ENCODE measurements at places on chromosomes 11 and 22.

DNA sequence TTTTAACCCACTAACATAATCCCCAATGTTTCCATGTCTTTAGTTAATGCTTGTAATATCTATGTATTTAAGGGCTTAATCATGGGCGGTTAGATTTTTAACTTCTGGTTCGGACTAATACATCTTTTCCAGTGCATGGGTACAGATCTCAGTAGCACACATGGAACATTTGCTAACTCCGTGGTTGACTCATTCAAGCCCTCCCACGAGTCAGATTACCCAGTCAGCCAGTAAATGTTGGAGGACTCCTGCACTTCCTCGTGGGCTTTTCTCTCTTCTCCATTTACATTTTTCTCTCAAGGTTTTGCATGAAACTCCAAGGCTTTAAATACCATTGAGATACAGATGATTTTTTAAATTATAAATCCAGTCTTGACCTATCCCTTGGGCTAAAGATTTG lies 313.9 kb downstream of the ST3GAL4 start:
- no peak for DNase-seq

DNA sequence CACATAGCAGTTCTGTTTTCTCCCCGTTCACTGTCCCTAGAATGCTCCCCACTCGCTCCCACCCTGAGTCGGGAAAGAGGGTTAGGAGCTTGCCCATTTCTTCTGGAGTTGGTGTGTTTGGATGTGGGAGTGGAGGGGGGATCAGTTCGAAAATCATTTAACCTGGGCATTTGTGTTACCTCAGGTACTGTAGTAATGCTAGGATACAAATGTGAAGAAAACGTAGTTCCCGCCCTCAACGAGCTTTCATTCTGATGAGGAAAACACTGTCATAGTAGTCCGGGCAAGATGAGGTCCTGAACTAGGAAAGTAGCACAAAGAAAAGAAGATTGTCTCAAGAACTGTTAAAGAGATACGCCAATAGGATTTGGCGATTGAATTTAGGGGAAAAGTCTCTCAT lies 539 bp downstream of the SDHD start:
- DNase-seq, result no peak

- no peak for DNase-seq
Measured at GRCh38 chr11:80838153-80838552, 1397.3 kb upstream of the TENM4 start.

DNA sequence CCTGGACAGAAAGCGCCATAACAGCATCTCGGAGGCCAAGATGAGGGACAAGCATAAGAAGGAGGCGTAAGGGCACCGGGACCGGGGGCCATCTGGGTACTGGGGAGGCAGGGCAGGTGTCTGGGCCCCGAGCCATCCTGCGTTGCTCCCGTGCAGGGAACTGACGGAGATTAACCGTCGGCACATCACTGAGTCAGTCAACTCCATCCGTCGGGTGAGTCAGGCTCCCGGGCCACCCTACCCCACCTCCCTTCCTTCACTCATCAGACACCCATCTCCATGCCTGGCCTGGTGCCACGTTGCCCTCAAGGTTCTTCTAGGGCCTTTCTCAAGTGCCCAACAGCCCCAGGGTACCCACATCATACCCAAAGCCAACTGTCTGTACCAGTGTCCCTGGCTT lies 15.0 kb downstream of the PLCB3 start:
- no peak for DNase-seq

GRCh38 chr11:128417607-128418324 lies 169.6 kb downstream of the ETS1 start:
- no peak for DNase-seq

DNA sequence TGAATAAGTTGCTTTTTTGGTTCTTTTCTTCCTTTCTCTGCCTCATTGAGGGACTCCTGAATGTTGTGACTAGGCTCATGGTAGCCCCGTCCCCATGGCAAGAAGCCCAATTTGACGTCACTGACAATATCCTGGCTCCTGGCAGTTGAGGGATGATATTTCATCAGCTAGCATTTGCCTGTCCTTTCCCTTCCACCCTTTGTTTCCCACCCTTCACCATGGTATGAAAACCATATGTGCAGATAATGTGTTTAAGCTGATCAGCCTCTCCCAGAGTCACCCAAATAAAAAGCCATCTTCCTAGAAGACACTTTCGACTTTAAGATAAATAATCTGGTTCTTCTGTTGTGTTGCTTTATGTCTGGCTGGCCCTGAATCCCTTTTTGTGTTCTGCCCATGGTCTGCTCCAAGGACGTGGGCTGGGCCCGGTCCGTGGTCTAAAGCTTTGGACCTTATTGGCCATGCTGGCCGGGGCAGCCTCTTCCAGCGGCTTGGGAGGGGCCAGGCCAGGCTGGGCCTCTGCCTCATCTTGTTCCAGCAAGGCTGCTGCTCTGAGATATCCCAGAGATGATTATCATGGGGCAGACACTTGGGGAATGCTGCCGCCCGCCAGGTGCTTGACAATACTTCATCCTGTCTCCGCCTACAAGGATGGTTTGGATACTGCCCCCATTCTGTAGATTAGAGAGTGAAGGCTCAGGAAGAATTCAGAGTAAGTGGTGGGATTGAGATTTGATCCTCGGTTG lies 5.1 kb downstream of the TSPAN18 start:
- DNase-seq, result no peak

- DNase-seq, result no peak
Measured at GRCh38 chr11:111774955-111775710, 8.9 kb upstream of the PPP2R1B start.

GRCh38 chr22:41995211-41995610 lies 3.4 kb upstream of the WBP2NL start:
- DNase-seq, result no peak

All from NCI-H187 treated with DMSO at 0.1 percent for 48 hours (cell line).